ENCODE measurements at places on chromosomes 3 and 15.
A peak's percentile ranks its signal among the peaks of the same experiment; 100 is the strongest.

GRCh38 chr3:53495520-53496391, 1.3 kb downstream of the CACNA1D start:
- peak; percentile 26 for DNase-seq

DNA sequence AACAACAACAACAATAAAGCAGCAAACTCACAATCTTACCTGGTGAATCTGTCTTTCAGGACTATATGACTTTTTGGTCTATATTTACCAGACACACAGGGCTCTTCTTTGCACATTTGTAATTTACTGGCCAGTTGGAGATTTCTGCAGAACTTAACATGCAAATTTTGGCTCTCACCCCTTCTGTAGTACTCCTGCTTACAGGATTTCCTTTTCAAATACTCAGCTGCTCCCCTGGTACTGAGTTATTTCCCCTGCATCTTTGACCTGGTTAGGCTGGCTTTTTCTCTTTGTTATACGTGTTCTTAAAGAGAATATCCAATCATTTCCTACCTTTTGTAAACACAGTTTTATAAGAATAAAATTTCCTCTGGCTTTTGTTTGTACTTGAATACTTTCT, 228.0 kb downstream of the MBNL1 start:
- no peak for DNase-seq

- DNase-seq: no peak
Measured at GRCh38 chr3:189557824-189558223, 73.4 kb upstream of the TP63 start.

DNA sequence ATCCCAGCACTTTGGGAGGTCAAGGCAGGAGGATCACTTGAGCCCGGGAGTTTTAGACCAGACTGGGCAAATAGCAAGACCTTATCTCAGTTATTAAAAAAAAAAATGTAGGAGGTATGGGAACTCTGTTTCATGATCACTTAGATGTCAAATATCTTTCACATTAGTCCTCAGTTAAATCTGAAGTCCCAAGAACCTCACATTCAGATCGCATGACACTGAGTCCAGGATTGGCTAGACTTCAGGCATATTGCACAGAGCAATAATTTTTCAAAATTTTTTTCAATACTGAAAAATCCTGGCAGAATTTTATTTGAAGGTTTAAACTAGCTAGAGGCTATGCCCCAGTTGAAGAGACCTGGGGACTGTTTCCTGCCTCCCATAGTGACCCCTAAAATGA, 56.3 kb upstream of the ZNF148 start:
- no peak for DNase-seq

- no peak for DNase-seq
Measured at GRCh38 chr3:12655701-12656100, 8.2 kb downstream of the RAF1 start.

DNA sequence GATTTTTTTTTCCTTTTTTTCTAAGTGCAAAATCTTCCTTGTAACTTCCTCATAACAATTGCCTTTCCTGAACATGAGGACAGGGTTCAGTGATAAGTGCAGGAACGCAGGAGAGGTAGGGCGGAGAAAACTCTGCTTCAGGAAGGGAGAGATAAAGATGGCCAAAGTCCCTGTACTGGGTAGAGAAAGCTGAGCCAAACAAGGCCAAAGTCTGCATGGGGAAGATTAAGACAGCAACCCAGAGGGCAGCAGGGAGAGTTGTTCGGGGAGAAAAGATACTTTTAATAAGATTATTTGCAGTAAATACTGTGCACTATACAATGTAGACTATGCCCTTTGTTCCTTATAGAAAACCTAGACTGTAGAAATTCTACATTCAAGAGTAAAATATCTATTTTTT, 55.4 kb upstream of the LRRFIP2 start:
- DNase-seq: no peak

- no peak for DNase-seq
Measured at GRCh38 chr15:66779331-66780009, 77.4 kb downstream of the SMAD6 start.

DNA sequence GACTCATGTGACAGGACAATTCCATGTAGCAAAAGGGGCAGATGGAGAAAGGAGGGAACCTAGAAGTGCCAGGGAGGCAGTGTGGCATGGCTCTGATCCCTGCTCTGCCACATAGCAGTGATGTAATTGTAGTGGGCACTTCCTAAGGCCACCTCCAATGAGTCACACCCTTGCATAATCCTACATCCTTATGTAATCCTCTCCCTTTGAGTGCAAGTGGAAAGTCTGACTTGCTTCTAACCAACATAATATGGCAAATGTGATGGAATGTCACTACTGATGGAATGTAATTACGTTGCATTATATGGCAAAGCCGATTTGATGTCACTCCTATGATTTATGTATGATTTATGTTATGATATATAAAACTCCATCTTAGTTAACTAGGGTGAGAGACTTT, 72.9 kb upstream of the ATP2C1 start:
- no peak for DNase-seq

- DNase-seq: no peak
Measured at GRCh38 chr15:56208185-56208584, 35.5 kb downstream of the RFX7 start.

DNA sequence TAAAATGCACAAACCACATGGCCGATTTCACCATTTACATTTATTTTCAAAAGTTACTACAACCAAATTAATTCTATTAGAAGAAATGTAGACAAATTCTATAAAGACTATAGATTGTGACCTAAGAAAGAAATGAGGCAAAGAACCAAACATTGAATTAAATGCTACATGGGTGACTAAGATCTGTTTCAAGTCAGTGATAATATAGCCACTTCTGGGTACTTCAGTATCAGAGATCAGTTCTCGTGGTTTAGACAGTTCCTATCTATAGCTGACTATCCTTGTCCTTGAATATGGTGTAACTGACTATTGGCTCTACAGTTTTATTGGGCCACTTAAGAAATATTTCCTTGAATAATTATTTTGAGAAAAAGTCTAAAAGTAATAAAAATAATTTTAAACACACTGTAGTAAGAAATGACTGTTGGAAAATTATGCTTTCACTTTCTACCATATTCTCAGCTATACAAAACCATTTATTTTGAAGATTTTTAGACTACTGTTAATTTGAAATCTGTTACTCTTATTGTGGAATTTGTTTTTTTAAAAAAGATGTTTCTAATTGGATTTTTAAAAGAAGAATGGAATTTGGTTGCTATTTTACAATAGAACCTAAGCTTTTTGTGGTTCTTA, 14.1 kb downstream of the KCNMB3 start:
- no peak for DNase-seq

DNA sequence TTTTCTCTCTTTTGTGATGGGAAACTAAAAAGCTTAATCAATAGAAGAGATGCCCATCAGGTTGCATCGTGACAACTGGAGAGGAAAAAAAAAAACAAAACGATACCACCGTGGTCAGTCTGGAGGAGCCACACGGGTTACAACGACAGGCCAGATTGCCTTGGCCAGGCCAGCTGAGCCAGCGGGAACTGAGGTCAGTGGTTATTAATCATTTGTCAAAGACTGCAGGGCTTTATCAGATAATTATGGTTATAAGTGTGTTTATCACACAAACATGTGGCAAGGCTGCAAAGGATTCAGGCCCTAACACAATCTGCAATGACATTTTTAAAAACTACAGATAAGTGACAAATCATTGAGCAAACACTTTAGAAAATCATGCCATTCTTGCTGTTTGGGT, 135.0 kb upstream of the FAM3D start:
- DNase-seq: no peak

GRCh38 chr15:74768771-74769342, 13.0 kb upstream of the CSK start:
- DNase-seq: peak; percentile 25

DNA sequence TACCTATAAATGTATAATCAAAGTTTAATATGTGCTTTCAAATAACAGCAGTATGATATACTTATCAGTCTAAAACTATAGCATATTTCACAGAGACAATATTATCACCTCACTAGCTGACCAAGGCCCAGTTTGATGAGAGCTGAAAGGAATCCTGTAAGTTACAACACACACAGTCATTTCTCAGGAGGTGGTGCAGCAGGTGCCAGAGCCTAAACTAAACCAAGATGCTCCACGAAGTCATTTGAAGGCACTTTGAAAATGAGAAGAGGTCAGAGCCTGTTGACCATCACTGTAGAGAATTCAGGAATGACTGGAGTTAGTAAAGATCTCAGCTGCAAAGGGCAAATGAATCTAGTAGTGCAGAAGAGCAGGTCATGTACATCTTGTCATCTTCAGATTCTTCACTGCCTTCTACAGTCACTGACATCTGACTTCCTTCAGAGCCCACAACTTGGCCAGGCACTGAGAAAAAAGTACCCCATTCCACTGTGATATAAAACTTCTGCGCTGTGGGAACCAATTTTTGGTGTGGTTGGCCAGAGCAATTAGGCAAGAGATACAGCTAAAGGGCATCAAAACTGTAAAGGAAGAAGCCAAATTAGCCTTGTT, 7.9 kb downstream of the GBE1 start:
- DNase-seq: no peak

DNA sequence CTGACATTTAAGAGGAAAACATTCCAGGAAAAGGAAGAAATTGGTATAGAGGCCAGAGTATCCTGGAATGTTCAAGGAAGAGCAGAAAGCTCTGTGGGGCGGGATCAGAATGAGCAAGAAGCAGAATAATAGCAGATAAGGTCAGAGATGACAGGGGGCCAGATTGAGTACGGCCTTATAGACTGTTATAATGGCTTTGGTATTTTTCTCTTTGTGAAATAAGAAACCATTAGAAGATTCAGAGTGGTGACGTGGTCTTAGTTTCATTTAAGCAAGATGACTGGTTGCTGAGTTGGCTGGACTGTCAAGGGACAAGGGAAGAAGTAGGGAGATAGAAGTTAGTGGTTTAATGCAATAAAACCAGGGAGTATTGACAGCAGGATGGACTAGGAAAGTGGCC, 218.3 kb upstream of the SOX2 start:
- DNase-seq: no peak

DNA sequence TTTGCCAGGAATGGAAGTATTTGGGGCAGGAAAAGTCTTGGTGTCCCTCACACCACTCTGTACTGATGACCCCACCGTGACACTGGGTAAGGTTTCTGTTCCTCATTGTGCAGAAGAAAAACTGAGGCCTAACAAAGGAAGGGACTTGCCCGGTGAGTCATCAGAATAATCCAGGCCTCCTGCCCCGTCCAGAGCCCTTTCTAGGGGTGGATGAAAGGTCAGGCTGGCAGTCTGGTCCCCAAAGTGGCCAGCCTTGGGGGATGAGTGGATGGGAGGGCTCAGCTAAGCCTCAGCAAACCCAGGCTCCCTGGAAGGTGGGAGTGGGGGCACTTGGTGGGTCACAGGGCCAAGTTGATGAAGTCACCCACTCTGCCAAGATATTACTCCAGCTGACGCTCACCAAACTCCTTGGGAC, 2.3 kb upstream of the DNAH1 start:
- no peak for DNase-seq

GRCh38 chr3:118269537-118270125, 765.0 kb downstream of the IGSF11 start:
- no peak for DNase-seq

GRCh38 chr3:53318522-53318921, 28.8 kb downstream of the DCP1A start:
- no peak for DNase-seq

DNA sequence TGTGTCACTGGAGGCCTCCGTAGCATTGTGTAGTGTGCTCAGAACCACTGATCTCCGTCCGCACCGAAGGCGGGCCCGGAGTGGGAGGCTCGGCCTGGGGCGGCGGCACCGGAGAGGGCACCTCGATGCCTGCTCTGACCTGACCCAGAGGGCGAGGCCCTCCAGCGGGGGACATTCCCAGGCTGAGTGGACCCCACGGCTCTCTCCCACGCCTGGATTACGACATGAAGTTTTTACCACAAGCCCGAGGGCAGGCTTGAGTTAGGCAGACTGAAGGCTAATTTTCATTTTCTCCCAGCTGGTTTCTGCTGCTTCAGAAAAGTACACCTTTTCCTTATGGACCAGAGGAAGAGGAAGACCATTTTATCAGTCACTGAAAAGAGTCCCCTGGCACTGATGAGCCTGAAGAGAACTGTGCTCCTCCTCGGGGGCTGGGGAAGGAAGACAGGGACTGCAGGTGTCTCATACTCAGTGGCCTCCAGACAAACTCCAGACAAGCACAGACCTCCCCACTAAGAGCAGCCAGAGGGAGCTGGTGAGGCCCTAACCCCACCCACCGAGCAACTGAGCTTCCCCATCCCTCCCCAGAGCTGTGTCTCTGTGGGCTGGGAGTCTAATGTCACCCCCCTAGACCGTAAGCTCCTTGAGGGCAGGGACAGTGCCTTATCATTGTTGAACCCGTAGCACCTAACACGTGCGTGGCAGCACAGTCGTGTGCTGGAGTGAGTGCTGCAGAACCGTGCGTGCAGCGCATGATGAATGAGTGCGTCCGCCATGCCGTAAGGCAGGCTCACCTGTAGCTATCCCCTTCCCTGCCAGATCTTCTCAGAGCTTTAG, 74.5 kb upstream of the BLM start:
- DNase-seq: no peak

Measured in NCI-H2171 (cell line).